ENCODE measurements at places on chromosomes 5 and 9. TPM values are rescaled to one million over a fixed set of nuclear protein-coding genes. Genes with fewer than 3 reads are reported as not detected.

- DNase-seq, result no peak
Observed at GRCh38 chr5:135272311-135272805, 126.7 kb downstream of the MACROH2A1 start.

DNA sequence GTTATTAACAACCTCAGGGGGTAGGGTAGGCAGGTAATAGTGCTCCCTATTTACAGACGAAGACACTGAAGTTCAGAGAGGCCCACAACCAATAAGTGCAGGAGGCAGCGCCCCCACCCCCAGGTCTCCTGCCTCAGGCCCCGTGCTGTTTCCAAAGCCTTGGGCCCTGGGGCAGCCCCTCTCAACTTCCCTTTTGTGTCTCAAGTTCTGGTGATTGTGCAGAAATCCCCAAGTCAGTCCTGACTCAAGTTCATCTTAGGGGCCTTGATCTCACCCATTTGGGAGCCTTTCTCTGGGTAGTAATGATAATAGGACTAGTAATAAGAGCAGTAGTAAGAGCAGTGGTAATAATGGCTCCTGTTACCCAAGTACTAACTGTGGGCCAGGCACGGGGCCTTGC is 35.5 kb upstream of the ASS1 start:
- DNase-seq, result no peak

The PTGER4 gene
- total RNA-seq, result 12.3 TPM

DNA sequence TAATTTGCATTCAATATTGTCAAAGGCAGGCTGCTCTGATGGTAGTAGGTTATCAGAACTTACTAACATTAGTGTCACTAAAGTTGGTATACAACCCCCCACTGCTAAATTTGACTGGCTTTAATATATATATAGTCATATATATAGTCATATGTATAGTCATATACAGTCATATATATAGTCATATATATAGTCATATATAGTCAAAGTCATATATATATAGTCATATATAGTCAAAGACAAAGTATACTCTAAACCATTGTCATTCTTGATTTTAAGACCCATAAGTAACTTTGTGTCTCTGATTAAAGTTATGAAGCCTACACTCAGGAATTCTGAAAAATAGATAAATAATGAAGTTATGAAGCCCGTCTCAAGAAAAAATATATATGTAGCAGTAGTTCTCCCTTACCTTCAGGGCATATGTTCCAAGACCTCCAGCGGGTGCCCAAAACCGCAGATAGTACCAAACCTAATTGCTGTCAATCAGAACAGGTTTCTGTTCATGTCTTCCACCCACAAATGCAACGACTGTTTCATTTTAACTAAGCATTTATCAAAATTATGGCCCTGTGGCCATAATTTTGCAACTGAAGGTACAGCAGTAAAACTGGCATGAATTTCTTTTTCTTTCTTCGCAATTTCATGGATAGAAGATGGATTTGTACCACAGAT is 40.1 kb downstream of the TRPM6 start:
- no peak for DNase-seq

The SLC36A2 gene
- total RNA-seq, result not detected

DNA sequence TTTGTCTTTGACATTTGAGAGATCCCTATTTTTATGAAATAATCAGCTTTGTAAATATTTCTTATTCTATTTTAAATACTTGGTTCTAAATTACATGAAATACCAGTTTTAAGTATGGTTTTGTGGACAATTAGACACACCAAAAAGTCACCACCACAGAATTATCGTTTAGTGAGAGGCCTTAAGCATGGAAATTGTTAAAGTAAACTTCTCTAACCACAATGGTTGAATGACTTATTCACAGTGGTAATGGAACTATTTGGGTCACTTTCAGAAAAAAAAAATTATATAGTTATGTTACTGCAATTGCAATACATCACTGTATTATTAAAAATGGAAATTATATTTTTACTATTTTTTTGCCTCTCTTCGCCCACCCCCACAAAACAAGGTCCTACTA is 1252.5 kb downstream of the EFNA5 start:
- no peak for DNase-seq

GRCh38 chr9:73714294-73714693 is 562.6 kb downstream of the ANXA1 start:
- DNase-seq, result no peak

GRCh38 chr9:35695943-35696401 is 6.2 kb upstream of the TPM2 start:
- no peak for DNase-seq

The KLHL9 gene
- total RNA-seq, result 10.9 TPM

GRCh38 chr5:12023614-12024241 is 119.5 kb upstream of the CTNND2 start:
- no peak for DNase-seq

The CCNO gene
- 0.23 TPM for total RNA-seq

The CTXN3 gene
- not detected for total RNA-seq

Data from heart left ventricle (tissue), 16 donors.